ENCODE measurements at places on chromosomes 12 and 14. TPM values are rescaled to one million over a fixed set of nuclear protein-coding genes. Genes with fewer than 3 reads are reported as not detected.

- no peak for DNase-seq
Measured at GRCh38 chr12:132886529-132887477, 602 bp downstream of the CHFR start.

NKX2-1 gene
- total RNA-seq, result not detected

GRCh38 chr12:20210621-20211215 lies 157.6 kb upstream of the PDE3A start:
- no peak for DNase-seq

- DNase-seq, result no peak
Measured at GRCh38 chr14:24263848-24264247, 871 bp upstream of the TGM1 start.

- DNase-seq, result no peak
Measured at GRCh38 chr12:115953450-115953849, 324.0 kb downstream of the MED13L start.

- no peak for DNase-seq
Measured at GRCh38 chr12:107818984-107819383, 44.5 kb downstream of the ASCL4 start.

AJUBA gene
- total RNA-seq, result 2.1 TPM

Measured in natural killer cell treated with Interleukin-12 subunit alpha and Interleukin-12 subunit beta and Interleukin-15 and Interleukin-18, amount 100 ng/mL, for 72 hours (primary cell).